ENCODE measurements at places on chromosomes 2 and 18.

DNA sequence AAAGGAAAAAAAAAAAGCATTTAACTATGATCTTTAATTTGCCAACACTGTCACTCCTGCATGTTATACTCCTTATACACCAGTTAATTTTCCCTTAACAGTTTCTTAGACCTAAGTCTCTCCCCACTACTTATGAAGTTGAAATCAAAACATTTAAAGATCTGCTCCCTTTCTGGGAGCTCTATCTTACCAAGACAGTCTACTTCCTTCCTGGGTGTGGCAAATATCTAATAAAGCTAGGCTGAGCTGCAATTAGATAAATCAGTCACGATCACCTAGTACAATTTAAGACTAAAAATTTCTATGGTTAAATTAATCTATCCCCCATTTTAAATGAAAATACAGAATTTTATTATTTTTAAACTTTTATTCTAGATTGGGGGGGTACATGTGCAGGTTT is 33.4 kb downstream of the PUM2 start:
- DNase-seq, result no peak

- DNase-seq, result no peak
Observed at GRCh38 chr2:57437077-57437476, 609.5 kb upstream of the VRK2 start.

DNA sequence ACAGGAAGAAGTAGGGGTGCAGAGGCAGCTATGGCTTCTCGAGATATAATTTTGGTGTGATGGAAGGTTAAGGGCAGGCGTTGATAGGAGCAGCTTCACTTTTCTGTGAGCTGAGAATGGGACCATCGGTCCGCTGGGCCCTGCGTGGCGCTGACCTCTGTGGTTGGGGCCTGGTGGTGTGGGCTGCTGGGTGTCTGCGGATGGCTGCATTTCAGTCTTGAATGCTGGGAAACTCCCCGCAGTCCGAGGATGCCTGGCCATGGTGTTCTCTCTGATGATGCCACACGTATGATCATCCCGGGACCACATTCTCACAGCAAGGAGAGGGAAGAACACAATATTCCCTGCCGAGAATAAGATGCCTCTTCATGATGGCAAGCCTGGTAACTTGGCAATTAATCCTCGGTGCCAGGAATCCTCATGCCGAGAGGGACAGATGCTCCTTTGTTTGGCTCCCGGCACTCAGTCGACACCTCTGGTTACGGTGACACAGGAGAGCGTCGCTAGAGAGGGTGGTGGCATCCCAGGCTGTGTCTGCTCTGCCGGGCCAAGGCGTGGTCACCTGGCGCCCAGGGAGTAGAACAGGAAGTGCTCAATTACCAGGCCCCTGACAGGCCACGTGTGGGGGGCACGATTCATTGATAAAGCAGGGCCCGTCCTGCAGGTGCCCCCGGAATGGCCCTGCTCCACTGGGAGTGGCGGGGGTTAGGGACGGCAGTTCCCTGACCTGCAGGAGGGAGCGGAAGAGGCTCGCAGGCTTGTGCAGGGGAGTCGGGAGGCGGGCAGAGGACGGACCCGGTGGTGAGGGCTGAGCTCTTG is 119.4 kb upstream of the CTDP1 start:
- no peak for DNase-seq

- no peak for DNase-seq
Observed at GRCh38 chr2:42068571-42069178, 20.9 kb downstream of the PKDCC start.

- DNase-seq, result no peak
Observed at GRCh38 chr2:41598161-41598894, 449.5 kb upstream of the PKDCC start.

DNA sequence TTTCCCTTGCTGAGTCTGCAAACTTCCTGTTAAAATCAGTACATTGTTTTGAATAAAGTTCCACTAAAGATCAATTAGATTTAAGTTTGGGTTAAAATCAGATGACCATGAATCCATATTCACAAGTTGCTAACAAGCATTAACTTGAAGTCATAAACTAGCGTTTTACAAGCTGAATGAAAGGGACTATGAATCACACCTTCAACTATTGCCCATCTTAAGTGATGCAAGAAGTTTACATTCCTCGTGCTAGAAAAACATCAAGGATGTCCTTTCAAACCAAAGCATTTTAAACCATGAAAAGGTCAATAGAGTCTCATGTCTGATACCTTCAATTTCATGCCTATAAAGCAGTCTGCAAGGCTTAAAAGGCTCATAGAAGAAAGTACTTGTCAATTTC is 257.2 kb upstream of the SYT4 start:
- no peak for DNase-seq

DNA sequence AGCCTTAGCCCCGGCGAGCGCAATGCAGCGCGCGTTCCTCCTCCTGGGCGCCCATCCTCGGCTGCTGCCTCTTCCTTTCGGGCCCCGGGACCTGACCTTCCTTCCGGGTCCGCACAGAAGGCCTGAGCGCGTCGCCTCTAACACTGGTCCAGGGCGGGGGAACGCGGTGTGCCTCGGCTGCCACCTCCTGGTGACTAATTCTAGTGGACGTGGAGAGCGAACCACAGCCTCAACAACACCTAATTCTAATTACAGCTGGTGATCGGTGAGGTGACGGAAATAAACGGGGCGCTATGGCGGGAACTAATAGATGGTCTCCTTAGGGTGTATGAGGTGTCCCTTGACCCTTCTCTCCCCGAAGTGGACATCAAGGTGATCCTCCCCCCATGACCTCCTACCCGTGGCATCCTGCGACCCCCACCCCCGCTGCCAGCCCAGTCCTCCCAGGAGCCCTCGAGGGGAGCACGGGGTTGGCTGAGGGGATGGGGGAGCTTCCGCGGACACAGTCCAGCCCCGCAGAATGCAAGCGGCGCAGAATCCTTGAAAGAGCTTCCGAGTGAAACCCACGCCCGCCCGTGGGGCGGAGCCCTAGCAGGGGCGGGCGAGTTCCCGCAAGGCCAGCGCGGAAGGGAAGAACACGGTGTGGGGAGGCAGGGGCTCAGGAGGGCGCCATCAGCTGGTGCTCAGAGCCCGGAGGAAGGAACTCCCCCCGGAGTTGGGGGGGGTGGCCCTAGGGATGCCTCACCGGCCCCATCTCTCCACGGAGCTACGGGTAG is 12.8 kb upstream of the HMSD start:
- peak; percentile 53 for DNase-seq

- no peak for DNase-seq
Observed at GRCh38 chr2:189511210-189511959, 69.2 kb downstream of the SLC40A1 start.

DNA sequence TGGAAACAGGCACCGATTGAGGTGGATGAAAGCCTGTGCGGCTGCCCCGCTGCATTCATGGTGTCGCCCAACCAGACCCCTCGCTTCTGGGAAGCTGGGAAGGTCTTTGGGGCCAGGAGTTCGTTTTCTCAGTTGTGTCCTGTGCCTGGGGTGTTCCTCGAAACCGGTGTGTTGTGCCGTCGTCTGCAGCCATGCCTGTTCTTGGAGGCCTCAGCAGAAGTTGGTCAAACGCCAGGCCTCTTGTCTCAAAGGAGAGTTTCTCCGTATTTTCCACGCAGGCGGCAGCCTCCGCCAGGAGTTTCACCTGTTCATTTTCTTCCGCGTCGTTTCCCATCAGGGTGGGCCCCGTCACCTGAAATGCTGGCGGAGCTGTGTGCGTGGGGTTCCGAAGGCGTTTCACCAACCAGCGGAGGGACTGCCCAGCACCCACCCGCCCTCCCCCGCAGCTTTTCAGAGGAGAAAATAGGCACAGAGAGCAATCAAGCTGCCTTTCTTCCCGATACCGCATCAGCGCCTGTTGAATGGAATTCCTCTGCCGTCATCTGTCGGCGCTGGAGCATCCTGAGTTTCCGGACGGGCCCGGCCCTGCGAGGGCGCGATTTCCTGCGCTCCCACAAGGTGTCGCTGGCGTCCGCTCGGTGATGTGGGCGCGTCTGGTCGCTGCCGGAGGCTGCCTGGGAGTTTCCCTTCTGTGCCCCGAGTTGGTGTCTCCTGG is 17.0 kb upstream of the NFATC1 start:
- DNase-seq, result peak; percentile 68

DNA sequence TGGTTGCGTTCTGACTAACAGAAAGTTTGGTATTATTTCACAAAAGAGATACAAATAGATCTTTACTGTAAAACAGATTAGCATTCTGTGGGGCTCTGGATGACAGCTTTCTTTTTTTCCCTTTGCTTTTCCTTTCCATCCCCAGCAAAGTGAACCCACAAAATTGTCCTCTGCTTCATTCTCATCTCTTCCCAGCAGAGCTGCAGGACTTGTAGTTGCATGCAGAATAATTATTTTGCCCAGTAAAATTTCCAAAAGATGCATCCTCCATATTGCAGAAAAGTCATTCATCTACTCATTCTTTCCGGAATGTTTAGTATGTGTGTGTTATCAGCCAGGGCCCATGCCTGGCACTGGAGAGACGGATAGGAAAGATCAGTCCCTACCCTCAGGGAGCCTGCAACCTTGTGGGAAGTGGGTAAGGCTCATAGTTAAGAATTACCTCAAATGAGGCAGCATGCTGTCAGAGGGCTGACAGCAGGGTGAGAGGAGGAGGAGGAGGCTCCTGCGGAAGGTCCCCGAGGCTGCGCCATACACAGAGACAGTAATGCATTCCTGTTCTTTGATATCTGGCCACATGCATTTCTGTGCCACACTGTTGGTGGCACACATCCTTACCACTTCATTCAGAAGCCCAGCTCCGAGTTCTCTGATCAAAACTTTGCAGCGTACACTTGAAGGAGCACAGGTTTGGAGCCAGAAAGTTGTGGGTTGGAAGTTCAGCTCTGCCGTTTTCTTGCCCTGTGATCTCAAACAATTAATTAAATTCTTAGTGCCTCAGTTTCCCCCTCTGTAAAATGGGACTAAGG is 225.4 kb downstream of the MYCN start:
- DNase-seq, result no peak

DNA sequence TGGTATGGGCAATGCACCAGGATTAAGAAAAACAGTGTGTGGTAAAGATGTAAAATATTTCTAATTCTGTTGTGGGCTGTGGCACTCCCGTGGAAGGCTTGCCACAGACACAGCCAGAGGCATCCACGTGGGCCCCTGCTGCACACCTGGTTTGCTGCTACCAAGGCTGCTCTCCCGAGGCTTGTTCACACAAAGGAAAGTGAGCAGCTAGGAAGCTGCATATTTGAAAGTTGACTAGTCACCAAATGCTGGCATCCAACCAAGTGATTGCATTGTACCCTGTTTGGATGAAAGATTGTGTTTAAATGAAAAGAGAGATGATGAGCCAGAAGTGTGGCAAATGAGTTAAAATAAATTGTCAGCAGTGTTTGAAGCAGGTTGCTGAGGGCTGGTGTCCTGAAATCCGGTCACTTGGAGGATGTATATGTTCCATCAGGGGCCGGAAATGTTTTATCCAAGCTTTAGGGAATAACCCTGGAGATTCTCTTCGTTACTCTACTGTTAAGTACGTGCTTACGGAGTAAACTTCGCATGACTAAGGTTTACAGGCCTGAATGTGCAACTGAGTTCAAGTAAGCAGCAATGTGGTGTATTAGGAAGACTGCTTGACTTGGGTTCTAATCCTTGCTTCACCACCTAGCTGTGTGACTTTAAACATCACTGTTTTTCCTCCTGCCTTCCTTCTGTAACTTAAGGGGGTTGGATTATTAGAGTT is 86.1 kb downstream of the MSH2 start:
- no peak for DNase-seq

- DNase-seq, result no peak
Observed at GRCh38 chr2:128834880-128835252, 516.2 kb upstream of the HS6ST1 start.

GRCh38 chr18:22643731-22644130 is 226.0 kb upstream of the CTAGE1 start:
- no peak for DNase-seq

DNA sequence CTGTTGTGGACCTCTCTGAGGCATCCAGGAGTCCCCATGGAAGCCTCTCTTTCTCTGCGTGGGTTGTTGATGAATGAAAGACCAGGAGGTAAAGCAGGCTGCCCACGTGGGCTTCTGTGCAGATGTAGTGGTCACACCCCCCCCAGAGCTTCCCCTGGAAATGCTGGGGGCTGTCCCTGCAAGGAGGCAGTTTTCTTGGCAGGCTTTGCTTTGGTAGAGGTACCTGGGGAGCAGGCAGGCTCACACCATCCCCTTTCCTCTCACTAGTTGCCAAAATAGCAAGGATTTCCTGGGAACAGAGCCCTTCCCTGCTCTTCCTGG is 97.6 kb upstream of the MAP3K20 start:
- DNase-seq, result no peak

DNA sequence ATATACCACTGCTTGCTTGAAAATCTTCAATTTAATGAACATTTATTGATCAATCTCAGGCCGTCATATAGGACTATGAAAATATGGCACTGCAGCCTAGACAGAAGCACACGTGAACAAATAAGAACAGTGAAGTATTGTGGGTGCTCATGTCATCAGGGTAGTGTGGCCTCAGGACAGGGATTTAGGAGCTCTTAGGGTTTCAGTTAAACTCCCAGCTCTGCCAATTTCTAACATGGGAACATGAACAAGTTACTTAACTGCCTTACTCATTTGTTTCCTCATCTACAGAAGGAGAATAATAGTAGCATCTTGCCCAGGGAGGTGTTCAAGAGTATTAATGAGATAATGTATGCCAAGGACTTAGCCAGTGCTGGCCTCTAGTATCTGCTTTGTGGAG is 146.0 kb upstream of the MAP3K20 start:
- DNase-seq, result no peak

GRCh38 chr18:2515908-2516625 is 55.2 kb downstream of the METTL4 start:
- no peak for DNase-seq

DNA sequence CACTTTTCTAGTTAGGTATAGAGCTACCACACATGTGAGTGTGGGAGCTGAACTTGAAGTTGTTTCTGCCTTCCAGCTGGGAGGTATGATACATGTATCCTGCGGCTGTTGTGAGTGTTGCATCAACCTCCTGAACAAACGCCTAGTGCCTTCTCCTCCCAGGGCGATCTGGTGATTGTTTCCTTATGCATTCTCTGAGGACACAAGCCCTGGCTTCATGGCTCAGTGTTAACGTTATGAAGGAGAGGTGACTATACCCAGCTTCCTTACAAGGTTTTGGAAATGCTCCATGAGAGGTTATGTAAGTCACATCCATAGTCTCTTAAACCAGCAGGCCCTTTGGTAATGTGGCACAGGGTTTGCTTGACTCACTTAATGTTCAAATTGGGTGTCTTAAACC is 64.9 kb downstream of the SPRED2 start:
- no peak for DNase-seq

All from activated CD4-positive, alpha-beta T cell treated with anti-CD3 and anti-CD28 coated beads for 24 hours (primary cell).